ENCODE measurements at places on chromosomes 6 and 20. TPM values are rescaled to one million over a fixed set of nuclear protein-coding genes. Genes with fewer than 3 reads are reported as not detected.

Gene MAFB
- polyA plus RNA-seq = 12.6 TPM

Gene PPP1R14C
- polyA plus RNA-seq = 16.7 TPM

Gene COX4I2
- polyA plus RNA-seq = 26.0 TPM

Gene ULBP1
- 4.8 TPM for polyA plus RNA-seq

DNA sequence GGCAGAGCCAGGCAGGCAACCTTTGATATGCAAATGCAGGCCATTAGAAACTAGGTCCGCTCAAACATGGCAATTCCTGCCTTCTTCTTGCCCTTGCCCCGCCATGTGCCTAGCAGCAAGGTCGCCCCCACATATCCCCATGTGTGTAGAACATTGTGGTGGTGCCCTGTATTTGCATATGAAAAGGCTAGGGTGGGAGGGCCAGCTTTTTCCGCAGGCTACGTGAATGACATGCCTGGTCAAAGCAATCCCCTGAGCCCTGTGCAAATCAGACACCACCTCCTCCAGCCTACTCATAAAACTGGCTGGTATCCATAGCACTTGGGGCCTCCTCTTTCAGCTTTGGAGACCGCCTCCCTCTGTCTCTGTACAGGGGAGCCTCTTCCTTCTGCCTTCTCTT is 31.6 kb downstream of the GSTA2 start:
- DNase-seq = no peak

GRCh38 chr6:20569000-20569610 is 34.8 kb downstream of the CDKAL1 start:
- no peak for DNase-seq

DNA sequence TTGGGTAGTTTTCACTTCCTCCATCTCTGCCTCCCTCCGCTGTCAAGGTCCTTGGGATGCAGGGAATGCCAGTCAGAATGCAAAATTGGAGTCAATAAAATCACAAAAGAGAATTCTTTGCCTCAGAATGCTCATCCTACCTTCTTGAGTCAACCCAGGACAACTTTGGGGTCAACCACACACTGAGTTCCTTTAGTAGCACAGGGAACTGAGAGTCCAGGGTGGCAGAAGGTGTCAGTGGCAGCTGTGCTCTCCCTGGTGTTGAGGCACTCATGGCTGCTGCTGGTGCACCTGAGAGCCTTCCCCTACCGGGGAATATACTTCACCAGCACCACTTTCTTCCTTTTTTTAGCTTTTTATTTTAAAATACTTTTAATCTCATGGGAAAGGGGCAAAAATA is 829 bp upstream of the NOTCH4 start:
- DNase-seq = no peak

DNA sequence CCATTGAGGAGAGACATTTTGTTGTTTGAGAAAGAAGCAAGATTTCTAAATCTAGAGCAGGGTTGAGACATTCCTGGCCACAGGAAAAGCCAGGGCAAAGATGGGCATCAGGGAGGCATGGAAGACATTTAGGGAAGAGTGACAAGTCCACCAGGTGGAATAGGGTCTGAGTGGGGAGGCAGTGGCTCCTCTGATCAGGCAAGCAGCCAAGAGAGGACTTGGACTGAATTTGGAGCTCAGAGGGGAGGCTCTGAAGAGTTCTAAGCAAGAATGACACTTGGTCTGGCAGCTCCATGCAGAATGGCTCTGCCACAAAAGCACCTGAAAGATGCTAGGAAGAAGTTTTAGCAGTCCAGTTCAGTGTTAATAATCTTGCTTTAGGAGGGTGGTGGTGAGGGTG is 120.8 kb downstream of the FYN start:
- no peak for DNase-seq

GRCh38 chr6:15305909-15306308 is 60.0 kb downstream of the JARID2 start:
- no peak for DNase-seq

GRCh38 chr6:20265842-20266241 is 53.6 kb upstream of the MBOAT1 start:
- no peak for DNase-seq

GRCh38 chr6:4300917-4301316 is 165.5 kb upstream of the ECI2 start:
- DNase-seq = no peak

DNA sequence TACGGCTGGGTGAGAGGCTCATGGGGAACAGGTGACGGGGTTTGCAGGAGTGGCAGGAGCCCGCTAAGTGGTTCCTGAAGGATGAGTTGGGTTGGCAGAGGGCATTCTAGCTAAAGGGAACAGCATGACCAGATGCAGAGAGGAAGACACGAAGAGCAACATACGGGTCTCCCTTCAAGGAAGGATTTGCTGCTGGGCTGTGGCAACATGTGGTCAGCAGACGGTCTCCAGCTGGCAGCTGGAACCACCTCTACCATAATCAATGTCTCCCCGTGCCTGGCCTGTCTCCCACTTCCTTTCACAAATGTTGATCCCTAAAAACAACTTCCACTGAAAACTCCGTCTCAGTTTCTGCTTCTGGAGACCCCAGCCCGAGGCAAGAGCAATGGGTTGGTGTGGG is 80.6 kb upstream of the SULF2 start:
- DNase-seq = no peak

DNA sequence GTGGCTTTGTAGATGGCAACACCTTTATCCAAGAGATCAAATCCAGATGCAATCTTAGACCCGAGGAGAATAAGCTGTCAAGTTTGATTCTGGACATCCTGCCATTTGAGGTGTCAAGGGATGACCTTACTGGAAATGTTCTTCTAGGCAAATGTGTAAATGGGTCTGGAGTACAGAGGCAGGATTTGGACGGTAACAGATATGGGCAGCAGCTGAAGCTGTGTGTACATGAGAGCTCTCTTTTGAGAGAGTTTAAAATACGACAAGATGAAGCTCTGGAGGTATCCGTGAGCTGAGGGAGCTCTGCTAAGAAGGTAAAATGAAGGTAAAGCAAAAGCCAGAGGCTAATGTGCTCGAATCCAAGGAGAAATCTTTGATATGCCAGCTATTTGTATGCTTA is 56.6 kb downstream of the RALGAPA2 start:
- no peak for DNase-seq

DNA sequence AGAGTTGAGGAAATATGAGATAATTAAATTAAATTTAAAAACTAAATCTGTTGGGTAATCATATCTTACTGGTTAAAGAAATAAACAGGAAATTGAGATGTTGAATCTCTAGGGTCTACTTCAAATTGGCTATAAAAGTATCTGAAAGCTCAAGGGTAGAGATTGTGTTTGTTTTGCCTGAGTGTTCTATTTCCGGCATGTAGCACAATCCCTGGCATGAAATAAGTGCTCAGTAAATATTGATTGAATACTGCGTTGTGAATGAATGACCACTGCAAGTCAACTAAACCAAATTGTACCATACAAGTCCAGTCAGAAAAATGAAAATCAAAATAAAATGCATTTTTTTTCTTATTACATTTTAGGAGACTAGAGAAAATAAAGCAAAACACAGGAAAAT is 709.8 kb downstream of the EPM2A start:
- DNase-seq = no peak

- no peak for DNase-seq
Observed at GRCh38 chr6:26045928-26046368, 41.3 kb upstream of the HFE start.

GRCh38 chr20:63570281-63571086 is 3.6 kb downstream of the HELZ2 start:
- DNase-seq = no peak

Measured in left lung (tissue), 14 donors.